ENCODE measurements at places on chromosomes 6 and 20. TPM values are rescaled to one million over a fixed set of nuclear protein-coding genes. Genes with fewer than 3 reads are reported as not detected.

The TSPO2 gene
- total RNA-seq: not detected

The MACROD2 gene
- total RNA-seq: not detected

The FUCA2 gene
- total RNA-seq: 20.2 TPM

The TMEM200A gene
- 5.0 TPM for total RNA-seq

The GABRR1 gene
- total RNA-seq: not detected

The PCK1 gene
- total RNA-seq: not detected

The GPX6 gene
- total RNA-seq: not detected

The MARCKS gene
- not detected for total RNA-seq

The LRRC1 gene
- total RNA-seq: 4.5 TPM

GRCh38 chr6:25193460-25194171, 85.6 kb upstream of the CARMIL1 start:
- DNase-seq: no peak

DNA sequence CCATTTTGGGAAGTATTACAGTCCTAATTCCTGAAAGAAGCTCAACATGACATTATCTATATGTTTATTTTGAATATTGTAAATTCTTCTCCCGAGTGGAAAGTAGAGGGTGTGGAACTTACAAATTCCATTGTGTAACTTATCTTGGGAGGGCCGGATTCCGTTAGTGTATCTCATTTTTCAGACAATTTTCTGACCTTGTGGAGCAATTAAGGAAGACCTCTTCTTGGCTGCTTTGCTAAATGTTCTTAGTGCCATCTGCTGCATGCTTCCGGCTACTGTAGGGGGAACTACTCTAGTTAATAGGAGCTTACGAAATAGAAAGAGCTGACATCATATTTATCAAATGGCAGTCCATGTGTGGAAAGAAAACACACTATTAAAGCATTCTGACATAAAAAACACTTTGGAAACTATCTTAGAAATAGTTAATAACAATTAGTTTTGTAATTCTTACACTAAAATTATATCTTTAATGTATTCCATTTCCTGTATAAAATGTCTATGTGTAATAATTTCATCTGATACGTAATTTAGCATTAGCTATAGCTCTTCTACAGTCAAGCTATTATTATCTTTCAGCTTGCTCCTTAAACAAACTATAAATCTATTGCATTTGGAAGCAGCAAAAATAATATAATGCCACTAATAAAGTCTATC, 41.5 kb upstream of the KCNQ5 start:
- DNase-seq: no peak

DNA sequence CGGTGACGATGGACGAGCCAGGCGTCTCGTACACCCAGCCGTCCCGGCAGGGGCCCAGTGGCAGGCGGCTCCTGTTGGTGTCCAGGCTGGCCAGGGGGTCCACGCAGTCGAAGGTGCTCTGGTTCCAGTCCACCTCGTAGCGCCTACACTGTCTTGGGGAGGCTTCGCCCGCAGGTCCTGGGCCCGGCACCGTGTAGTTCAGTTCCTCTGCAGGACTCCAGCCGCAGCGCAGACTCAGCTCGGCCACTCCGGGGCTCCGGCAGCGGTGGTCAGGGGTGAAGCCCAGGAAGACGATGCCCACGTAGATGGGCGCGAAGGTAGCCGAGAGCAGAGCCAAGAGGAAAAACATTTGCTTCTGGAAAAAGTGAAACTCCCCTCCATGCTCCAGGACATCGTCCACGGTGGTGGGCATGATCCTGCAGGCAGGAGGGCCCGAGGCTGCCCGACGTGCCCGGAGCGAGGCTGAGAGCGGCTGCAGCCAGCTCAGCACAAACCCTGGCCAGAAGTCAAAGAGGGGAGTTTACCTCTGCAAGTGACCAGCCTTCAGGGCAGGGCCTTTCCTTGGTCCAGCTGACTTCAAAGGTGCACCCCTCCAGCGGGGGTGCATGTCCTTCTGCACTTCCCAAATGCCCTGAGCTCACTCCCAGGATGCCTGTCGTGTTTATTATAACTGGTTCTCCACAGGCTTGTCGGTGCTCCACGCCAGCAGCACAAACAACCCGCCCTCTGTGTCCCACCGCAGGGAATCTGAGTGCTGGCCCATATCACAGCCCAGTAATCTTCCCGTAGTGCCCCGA, at the start of gene SLC22A2:
Gene SLC22A2, minus strand, starts transcription at position 476 of the 797 bp plus-strand sequence. Its CDS starts 64 bp downstream, at position 412.
- no peak for DNase-seq

DNA sequence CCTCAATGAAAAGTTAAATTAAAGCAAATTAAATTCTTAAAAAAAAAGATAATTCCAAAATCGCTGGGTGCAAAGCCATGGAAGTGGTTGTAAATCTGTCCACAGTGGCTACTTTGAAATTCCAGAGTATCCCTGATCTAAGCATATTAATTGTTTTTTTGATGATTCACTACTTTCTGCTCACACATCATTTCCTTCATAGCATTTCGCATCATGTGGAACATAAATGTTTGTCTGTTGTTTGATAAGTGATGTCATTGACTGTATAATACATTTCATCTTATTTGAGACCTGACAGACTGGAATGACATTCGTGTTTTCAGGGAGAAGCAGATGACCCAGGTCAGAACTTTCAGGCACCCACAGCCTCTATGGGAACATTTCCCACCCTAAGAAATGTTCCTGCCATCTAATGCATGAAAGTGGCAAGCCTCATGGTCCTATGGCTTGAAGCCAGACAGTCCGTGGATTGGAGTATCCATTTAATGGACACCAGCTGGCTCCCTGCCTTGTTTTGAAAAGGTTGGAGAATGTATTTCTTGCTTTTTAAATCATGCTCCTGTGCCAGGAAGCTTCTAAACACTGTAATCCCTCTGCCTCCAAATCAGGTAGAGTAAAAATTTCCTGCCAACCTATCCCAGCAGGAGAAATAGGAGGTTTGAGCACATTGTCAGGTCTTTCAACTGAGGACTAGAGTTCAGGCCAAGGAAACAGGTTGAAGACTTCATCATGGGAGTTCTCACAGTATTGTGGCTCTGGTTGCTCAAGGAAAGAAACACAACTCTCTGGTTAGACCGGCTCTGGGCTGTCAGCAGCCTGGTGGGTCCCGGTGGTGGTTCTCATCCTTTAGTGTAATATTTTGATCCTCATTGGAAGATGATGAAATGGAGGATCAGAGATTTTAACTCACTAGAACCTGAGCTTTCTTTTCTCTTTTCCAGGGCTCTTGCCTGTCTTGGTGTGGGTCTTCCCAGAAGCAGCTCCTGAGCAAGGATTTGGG, 157.9 kb downstream of the SLC24A3 start:
- DNase-seq: no peak

DNA sequence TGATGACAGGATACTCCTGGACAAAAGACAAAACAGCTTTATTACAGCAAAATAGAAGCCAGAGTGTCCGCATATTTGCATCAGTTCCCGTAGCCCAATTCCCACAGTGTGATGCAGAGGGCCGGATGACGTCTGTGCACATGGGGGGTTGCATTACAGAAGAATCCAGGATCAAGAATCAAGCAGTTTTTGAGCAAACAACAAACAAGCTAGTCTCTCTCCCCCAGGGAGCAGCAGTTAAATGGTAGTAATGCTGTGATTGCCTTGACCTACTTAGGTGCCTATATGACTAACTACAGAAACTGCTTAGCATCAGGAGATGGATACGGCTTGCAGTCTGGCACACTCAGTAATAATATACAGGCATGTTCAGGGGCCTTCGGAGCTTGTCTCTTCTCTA, 3.2 kb upstream of the SDHAF4 start:
- DNase-seq: no peak

DNA sequence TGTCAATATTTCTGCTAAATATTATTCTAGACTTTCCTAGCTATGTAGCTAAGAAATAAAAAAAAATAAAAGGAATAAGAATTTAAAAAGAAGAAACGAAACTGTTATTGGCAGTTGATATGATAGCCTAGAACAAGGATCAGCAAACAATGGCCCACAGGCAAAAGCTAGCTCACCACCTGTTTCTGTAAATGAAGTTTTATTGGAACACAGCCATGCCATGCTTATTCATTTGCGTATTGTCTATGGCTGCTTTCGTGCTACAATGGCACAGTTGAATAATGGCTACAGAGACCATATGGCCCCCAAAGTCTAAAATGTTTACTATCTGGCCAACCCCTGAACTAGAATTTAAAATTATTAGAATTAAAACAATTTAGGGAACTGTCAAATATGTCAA, 952.6 kb upstream of the MAP3K7 start:
- DNase-seq: no peak

DNA sequence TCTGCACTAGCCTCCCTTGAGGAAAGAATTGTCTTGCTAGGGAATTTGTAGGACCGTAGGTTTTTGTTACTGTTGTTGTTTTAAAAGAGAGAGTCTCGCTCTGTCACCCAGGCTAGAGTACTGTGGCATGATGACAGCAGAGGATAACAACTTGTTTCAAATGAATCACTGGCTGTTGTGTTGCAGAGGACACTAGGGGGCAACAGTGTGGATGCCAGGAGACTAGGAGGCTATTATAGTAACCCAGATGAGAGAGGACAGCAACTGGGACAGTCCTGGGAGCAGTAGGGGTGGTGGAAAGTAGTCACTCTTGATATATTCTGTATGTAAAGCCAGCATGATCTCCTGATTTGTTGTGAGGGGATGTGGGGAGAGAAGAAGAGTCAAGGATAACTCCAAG, 41.8 kb upstream of the LAMA4 start:
- DNase-seq: no peak

- DNase-seq: no peak
Observed at GRCh38 chr6:43891072-43891870, 121.3 kb downstream of the VEGFA start.

DNA sequence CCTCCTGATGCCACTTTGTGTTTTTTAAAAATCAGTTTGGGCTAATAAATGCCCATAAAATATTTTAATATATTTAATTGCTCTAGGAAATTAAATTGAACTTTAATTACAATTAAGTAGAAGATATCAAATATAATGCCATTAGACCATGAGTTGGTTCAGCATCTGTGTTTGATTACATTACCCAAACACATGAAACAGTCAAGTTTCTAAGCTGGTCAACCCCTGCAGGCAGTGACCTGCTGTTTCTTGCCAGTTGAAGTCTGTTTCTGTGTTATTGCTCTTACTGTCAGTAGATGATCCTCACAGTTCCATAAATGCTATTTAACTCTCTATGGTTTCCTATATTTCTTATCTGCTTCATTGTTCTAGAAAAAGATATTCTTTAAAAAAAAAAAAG, 9.7 kb upstream of the TENT5A start:
- no peak for DNase-seq

- DNase-seq: peak; percentile 48
Observed at GRCh38 chr6:158283304-158283980, 28.8 kb upstream of the TULP4 start.

DNA sequence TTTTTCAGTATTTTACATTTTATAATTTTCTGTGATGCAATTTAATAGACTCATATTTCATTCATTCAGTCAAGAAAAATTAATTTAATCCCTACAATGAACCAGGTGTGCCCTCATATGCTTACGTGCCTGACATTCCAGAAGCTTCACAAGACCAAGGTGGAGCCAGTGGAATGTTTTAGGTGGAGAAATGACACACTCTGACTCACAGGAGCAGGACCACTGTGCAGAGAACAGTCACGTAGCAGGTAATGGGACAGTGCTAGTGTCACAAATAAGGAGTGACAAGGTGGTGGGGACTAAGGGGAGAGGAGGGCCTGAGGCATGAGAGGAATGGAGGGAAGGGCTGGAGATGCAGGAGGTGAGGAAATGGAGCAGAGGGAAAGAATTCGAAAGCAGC, 37.0 kb upstream of the HLA-G start:
- no peak for DNase-seq

DNA sequence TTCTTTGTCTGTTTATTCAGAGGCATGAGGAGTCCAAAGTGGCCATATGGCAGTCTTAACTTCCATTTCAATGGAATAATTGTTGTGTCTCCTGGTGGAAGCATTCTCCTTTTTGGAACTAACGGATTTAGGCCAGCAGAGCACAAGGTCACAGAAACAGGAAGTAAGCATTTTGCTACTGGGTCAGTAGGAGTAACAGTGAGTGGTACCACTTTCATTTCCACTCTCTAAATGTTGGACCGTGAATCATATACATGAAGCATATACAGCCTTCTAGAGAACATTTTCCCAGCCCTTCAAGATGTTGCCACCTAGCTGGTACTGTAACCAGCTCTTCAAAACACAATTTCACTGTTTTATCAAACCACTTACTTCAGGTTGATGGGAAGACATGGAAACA, 182.8 kb downstream of the EYS start:
- no peak for DNase-seq

- DNase-seq: peak; percentile 51
Observed at GRCh38 chr20:35618263-35619131, 2.9 kb downstream of the SPAG4 start.

DNA sequence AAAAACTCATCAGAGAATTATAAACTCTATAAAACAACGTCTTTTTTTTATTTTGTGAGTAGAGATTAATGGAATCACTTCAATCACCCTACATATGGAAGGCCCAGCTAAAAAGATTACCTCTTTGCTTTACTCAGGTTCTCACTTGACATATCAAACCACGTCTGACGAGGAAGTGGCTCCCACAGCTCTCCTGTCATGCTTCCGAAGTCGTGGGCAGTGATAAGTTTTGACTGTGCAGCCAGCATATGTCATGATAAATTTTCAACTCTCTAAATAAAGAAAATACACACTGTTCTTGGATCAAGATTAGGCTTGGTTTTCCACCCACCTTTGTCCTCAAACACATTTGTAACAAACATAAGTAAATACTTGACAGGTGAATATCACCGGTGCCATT, 279.5 kb upstream of the RNF217 start:
- no peak for DNase-seq

DNA sequence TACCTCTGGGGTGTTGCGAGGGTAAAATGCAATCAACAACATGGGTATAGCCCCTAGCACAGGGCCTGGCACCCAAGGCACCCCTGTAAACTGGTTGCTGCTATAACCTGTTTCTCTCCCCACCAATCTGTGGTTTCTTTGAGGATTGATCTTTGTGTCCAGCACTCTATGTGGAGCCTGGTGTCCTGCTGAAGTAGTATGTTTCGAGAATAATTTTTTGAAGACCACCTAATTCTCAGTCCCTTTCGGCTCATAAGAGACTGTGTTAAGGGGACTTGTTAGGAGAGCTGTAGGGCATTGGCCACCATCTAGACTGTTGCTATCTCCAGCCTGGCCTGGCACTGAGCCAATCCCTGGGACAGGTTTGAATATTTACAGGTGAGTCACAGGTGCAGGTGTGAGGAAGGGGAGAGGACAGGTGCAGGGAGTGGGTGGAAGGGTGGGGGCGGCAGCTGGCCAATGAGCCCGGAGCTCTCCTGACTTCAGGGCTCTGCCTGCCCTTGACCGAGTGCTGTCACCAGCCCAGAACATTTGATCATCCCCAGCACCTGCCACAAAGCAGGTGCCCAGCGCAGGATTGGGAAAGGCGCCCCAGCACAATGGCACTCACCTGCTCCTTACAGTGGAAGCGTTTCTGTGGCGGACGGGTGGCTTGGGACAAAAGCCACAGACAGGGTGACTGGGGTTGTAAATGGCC, 8.1 kb upstream of the C20orf144 start:
- peak; percentile 38 for DNase-seq

Measured in activated CD8-positive, alpha-beta memory T cell treated with anti-CD3 and anti-CD28 coated beads, Interleukin-2, amount 10 ng/mL, durations not matched to agents 7 days and 5 days (primary cell).